ENCODE measurements at places on chromosomes 12 and 14.

GRCh38 chr12:79725987-79726386 is 35.2 kb upstream of the PAWR start:
- peak; percentile 67 for DNase-seq

- no peak for DNase-seq
These were observed 22.9 kb downstream of the NTN4 start for GRCh38 chr12:95767703-95768102.

GRCh38 chr14:29255692-29256091 is 489.1 kb downstream of the FOXG1 start:
- no peak for DNase-seq

GRCh38 chr12:62703011-62703380 is 232.0 kb downstream of the PPM1H start:
- no peak for DNase-seq

- DNase-seq: no peak
These were observed 19.1 kb downstream of the POU6F1 start for GRCh38 chr12:51198568-51199365.

DNA sequence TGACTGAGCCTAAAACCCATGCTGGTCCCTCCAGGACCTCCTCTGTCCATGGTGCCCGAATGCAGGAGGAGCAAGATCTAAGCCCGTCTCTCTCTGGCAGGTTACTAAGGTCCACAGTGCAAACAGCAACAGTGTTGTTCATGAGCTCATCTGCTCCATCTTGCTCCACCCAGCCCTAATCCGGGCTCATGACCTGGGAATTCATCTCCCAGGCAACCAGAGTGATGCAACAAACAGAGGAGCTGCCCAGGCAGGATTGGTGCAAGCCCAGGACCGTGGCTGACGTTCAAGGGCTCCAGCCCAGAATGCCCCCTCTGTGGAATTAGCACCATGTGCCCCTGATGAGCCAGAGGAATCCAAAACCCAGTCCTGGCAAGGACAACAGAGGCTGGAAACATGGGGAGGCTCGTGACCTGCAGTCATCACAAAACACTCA is 29.9 kb downstream of the HSPB8 start:
- DNase-seq: no peak

All from astrocyte of the cerebellum (primary cell).